ENCODE measurements at places on chromosomes 12 and 14.

DNA sequence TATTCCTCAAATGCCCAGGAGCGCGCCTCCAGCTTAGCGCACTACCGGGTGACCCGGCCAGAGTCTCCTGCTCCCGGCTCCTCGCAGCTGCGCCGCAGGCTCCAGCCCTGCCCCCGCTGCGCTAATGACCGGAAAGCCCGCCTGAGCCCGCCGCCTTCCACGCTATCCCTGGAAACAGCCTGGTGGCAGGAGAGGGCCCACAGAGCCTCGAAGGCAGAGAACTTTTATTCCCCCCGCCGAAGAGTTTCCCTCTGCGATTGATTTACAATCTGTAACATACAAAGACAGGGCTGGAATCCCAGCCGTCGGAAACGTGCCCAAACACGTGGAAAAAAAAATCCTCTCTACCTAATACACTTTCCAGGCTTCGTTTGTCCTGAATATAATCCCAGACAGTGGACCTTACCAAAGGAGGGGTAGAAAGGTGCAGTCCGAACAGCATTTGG, 1.5 kb downstream of the COL2A1 start:
- no peak for DNase-seq

DNA sequence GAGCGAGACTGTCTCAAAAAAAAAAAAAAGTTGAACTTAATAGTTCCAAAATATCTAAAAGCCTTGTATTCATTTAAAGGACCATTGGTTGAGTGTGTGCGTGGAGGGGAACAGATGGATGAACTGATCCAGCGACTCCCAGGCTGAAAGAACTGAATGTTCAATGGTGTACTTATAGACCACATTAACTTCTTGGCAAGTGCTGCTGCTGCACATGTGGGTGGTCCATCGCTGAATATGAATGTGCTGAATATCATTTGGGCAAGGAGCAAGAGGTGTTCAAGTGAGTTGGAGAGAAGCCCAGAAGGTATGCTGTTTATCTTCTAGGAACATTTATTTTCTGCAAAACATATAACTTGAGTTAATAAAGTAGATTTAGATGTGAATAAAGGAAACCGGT, 289.0 kb upstream of the RPL10L start:
- DNase-seq = no peak

GRCh38 chr12:85036234-85036707, at the start of the genes LRRIQ1 and TSPAN19:
TSS of gene LRRIQ1 (plus strand) at chr12:85036351. CDS start at chr12:85038177, 1,826 bp downstream.
TSS of gene TSPAN19 (minus strand) at chr12:85036277. CDS start at chr12:85029946, 6,331 bp downstream.
- DNase-seq = no peak

- no peak for DNase-seq
Measured at GRCh38 chr12:112169161-112169872, 44.0 kb downstream of the TRAFD1 start.

GRCh38 chr12:105575235-105575634, 244.7 kb downstream of the C12orf75 start:
- DNase-seq = no peak

DNA sequence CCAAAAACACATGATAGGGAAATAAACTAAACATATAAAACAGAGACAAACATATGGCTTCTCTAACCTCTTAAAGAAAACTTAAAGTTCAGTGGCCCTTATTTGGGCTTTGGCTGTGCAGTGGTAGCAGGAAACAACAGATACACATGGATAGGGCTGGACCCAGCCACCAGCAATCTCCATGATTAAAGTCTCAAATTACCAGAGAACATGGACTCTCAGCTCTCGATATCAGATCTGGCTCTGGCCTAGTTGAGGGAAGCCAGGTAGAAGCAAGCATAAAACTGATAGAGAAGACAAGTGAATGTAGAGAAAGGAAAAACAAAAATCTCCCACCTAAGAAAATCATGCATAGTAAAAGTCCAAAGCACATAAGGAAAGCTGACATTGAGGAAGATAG, 164.8 kb downstream of the ITPR2 start:
- DNase-seq = no peak

- no peak for DNase-seq
Measured at GRCh38 chr12:53696655-53697331, 20.9 kb upstream of the ATP5MC2 start.

DNA sequence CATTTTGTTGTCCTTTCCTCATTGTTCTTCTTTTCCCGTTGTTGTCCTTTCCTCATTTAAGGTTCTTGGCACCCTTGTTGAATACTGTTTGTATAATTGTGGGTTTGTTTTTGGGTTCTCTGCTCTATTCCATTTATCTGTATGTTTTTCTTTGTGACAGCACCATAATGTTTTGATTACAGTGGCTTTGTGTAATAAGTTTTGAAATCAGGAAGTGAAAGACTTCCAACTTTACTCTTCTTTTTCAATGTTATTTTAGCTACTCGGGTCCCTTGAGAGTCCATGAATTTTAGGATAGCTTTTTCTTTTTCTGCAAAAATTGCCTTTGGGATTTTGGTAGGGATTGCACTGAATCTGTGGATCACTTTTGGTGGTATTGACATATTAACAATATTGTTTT, 28.1 kb downstream of the ETNK1 start:
- no peak for DNase-seq

DNA sequence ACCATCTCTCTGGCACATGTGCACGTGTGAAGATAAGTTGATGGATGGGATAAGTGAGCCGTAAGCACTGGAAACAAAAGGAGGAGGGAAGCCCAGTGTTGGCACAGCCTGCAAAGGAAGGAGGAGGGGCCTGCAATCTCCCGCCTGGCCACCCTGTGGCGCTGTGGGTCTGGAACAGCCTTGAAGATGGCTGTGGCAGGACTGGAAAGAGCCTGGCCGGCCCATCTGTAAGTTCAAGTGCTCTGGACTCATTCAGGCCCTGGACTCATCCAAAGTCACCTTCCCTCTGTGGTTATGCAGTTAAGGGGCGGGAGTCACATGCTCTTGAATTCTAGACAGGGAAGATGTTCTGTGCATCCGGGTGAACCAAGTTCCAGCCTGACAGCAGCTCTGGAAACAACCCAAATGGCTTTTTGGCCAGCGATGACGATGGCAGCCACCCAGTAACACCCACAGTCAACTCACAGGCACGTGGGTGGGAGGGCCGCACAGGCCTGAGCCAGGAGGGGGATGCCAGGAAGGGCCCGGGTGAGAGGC, 50.4 kb downstream of the CHGA start:
- no peak for DNase-seq

GRCh38 chr12:47903927-47904712, 674 bp downstream of the VDR start:
- peak; percentile 27 for DNase-seq

- no peak for DNase-seq
Measured at GRCh38 chr12:46725332-46725731, 100.5 kb downstream of the SLC38A4 start.

- DNase-seq = no peak
Measured at GRCh38 chr14:75040507-75040906, 10.8 kb downstream of the MLH3 start.

- DNase-seq = no peak
Measured at GRCh38 chr12:115620816-115621215, 656.7 kb downstream of the MED13L start.

DNA sequence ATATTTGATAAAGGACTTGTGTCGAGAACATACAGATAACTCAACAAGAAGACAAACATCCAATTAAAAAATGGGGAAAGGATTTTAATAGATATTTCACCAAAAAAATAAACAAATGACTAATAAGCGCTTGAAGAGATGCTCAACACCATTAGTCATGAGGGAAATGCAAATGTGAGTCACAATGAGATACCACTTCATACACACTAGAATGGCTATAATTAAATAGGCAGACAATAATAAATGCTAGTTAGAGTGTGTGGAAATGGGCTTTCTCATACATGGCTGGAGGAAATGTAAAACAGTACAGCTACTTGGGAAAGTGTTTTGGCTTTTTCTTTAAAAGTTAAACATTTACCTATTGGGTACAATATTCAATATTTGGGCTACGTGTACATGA, 34.8 kb downstream of the DLK1 start:
- DNase-seq = no peak

GRCh38 chr12:107600581-107601144, 84.9 kb upstream of the PWP1 start:
- DNase-seq = no peak
